Stimulated activated CD4-positive, alpha-beta T cell treated with anti-CD3 and anti-CD28 coated beads, TNF-alpha, amount 100 ng/mL, for 1 hour (primary cell): ENCODE measurements at places on chromosomes 6 and 20.

GRCh38 chr6:1498491-1499113 lies 109.2 kb downstream of the FOXF2 start:
- no peak for DNase-seq

- DNase-seq, result no peak
Measured at GRCh38 chr6:169839898-169840631, 88.6 kb downstream of the ERMARD start.

DNA sequence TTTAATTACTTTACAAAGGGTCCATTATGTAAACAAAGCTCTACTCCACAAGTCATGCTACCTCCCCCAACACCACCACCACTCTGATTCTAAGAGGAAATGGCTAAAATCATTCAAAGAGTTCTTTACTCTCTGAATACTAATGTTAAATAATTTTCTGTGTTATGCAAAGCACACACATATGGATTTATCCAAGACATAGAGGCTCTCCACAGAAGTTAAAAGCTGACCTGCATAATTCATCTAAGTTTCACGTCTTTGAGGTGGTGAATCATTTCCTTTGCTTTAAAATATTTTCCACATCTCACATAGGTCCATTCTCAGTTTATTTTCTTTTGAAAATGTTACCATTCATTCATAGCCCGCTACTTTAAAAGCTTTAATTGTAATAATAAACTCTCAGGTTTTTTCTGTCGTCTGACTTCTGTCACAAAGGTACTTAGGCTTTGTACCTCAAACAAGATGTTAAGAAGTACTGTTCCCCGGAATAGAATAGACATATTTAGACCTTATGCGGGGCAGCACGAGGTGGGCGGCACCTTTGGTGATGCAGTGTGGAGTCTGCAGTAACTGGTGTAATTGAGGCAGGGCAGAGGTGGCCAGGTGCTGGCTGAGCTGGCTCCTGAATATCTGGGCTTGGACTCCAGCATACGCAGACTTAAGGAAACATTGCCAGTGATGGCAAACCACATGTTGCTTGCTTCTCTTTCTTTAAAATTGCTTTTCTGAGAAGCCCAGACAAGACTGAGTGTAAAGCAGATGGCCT lies 55.8 kb downstream of the KIF6 start:
- no peak for DNase-seq

DNA sequence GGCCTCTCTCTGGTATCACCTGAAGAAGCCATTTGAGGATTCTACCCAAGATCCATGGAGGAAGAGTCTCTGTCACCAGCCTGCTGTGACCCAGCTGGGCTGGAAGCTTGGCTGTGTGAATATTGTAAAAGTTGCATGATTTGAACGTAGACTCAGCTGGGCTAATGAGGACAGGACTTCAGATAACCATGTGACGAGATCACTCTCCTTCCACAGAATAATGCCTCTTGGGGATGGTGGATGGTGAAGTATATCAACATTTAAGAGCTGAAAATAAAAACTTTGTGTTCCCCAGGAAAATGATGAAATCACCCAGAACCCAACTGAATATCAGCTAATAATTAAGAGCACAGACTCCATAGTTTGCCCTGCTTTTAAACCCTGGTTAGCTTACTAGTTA lies 427.9 kb downstream of the CD83 start:
- no peak for DNase-seq

GRCh38 chr6:153503810-153504209 lies 372.7 kb upstream of the RGS17 start:
- DNase-seq, result no peak

DNA sequence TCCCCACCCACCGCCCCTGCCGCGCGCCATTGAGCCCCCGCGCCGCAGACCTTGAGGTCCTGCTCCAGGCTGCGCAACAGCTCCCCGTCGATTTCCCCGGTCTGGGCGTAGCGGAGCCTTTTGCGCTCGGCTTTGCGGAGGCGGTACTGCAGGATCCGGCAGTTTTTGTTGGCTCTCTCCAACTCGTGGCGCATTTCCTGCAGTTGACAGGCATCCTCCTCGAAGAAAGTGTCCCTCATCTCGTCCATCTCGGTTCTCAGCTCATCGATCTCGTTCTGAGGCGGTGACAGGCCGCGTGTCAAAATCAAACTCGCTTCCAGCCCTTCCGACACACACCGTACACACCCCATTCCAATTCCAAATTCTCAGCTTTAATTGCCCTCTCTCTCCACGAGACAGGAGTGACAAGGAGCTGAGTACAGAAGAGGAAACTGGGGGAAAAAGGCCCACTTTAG lies 4.3 kb downstream of the MTCL3 start:
- no peak for DNase-seq

DNA sequence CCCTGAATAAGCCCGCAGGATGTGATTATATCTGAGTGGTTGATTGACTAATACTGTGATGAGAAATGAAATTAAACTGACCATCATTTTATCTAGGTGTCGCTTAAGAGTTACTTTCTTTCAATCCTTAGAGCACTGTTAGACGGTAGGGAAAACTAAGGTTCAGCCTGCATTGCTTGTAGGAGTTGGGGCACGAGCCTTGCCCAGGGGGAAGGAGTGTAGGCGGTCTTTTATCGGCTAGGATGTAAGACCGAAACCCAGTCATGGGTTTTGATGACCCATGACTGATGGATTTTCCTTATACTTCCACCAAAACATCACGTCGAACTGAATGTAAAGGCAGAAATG lies 392 bp upstream of the TASP1 start:
- no peak for DNase-seq

DNA sequence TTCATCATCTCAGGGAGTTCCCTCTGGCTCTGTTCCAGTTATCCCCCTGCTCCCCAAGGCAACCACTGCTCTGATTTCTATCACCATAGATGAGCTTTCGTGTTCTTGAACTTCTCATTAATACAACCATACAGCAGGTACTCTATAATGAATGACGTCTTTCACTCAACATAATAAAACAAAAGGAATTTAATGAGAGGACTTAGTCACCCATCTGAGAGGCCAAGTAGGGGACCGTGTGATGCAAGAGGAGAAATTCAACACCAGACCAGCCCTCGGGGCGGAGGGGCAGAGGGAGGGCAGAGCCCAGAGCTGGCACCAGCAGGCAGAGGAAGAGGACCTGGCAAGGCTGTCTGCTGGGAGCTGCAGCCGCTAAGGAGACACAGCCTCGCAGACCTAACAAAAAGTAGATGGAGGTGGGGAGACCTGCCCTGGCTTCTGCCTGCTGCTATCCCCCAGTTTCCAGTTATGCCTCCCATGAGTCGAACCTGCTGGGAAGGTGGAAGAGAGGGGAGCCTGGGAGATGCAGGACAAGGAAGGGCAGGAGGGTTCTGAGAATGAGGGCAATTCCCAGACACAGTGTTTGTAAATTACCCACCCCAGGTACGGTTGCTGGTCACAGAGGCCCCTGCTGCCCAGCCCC lies 13.8 kb downstream of the CCN5 start:
- no peak for DNase-seq

- DNase-seq, result no peak
Measured at GRCh38 chr6:23754197-23754596, 371.8 kb upstream of the NRSN1 start.

GRCh38 chr6:163175301-163175700 lies 239.2 kb upstream of the QKI start:
- DNase-seq, result no peak

DNA sequence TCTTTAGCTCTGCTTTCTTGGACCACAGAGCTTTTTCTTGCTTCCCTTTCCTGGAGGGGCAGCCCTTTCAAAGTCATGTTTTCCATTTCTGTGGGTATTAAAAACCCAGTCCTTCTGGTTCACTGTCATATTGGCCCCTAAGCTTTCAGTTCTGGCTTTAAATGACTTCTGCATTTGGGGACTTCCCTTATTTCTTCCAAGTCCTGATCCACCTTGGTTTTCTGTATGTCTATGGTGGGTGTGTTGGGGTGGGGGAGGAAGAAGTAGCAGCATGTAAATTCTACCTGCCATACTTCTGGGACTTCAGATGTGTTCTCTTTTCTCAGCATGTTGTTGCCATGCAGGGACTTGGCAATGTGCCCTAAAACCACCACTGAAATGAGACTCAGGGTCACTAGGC lies 77.1 kb upstream of the EMILIN3 start:
- DNase-seq, result no peak

DNA sequence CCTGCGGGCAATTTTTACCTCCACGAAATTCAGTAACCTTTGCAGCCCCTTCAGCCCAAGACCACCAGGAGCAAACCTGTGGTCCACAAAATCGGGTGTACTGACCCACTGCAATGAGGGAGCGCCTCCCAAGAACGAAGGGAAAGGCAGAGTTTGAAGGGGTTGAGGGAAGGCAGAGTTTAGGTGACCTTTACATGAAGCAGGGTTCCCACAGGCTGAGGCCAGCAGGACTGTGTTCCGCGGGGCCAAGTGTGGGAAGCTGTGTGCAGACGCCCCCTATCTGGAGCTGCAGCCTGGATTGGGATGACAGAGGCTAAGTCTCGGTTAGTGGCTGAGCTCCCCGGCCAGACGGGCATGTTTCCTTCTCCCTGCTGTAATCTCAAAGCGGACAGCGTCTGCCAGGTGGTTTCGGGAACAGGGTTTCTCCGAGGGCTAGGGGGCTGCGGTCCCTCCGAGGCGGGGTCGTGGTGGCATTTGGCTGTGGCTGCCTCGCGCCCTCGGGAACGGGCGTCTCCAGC lies 826 bp upstream of the PYGB start:
- no peak for DNase-seq

GRCh38 chr6:51868591-51869355 lies 218.6 kb downstream of the PKHD1 start:
- DNase-seq, result no peak

DNA sequence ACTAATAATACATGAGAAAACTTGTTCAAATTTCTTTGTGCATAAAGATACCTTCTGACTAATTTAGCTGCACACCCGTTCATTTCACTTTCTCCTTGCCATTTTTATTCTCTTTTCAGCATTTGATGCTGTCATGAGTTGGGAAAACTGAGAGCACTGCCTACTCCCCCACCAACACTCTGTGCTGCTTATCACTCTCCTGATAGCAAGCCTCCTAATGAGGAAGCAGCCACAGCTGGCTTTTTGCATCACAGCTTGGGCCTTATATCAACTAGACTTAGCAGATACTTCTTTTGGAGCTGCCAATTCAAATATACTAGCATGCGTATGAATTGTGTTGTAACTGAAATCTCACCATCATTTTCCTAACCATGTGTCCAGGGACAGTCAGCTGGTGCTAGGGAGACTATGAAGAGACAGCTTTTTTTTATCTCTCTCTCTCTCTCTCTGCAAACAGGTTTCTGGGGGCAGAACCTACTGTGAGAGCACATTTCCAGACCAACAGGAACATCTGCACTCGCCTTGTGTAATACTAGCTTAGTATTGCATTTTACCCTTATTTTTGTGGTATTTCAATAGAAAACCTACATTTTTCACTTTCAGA lies 699.0 kb downstream of the KHDRBS2 start:
- no peak for DNase-seq

GRCh38 chr20:38338849-38339520 lies 7.3 kb upstream of the LBP start:
- DNase-seq, result no peak

DNA sequence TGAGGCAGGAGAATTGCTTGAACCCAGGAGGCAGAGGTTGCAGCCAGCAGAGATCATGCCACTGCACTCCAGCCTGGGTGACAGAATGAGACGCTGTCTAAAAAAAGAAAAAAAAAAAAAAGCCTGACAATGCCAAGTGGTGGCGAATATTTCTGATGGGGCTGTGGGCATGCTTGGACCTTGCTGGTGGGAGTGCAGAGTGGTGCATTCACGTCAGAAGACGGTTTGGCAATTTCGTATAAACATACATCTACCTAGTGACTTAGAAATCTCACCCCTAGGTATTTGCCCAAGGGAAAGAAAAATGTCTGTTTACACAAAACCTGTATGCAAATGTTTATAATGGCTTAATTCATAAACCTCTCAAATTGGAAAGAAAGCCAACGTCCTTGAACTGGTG lies 33.6 kb downstream of the CTCFL start:
- no peak for DNase-seq

DNA sequence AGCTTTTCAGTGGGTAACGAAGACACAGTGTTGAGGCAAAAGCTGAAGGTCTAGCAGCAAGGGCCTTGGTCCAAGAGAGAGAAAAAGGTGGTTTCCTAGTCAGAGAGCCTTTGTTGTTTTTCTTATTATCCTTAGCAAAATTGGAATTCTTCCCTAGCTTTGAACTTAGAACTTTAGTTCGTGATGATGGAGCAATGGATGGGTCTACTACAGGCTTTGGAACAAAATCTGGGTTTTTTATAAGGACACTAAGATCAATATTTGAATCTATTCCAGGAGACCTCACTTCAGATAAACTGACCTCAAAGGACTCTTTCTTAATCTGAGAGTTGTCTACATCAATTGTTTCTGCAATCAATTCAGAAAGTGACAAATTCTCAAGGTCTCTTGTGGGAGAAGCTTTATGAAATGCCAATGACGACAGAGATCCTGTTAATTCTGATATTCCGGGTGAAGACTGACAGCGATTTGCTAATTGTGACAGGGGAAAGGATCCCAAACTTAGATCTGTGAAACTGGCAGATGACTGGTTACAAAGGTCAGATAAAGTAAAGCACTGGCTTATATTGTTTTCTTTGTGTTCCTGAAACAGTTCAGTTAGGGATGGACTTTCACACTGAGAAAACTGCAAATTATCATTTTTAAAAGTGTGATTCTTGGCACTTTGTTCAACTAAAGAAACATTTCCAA lies 17.7 kb downstream of the HBS1L start:
- no peak for DNase-seq

DNA sequence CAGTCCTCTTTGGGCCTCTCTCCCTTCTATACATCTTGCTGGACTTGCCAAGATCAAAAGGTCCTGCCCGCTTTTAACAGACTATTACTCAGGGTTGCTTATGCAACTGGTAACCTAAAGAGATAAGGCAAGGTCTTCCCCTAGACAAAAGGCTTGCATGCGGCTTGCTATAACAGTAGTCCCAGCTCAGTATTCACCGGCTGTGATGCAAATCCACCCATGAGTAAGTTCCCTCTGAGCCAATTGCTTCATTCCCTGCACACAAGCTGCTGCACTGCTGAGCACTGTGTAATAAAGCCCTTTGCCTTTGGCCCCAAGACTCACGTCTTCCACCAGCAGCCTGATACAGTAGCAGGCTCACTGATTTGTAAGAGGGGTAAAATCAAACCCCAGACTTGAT lies 363.8 kb downstream of the PRKN start:
- DNase-seq, result no peak

DNA sequence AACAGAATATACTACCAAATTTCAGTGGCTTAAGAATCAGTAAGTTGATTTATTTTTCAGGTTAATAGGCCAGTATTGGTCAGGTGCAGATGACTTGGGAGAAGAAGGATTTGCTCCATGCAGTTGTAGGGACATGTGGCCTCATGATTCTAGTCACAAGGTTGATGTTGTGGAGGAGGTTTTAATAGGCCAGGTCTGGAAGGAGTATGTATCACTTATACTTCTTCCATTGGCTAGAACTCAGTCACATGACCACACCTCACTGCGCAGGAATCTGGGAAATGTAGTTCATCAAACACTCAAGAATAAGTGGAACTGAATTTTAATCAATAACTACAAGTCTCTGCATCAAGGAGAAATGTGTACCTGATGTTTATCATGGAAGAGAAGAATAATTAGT lies 281.5 kb upstream of the QKI start:
- no peak for DNase-seq
